ENCODE measurements at places on chromosomes 6 and 20. TPM values are rescaled to one million over a fixed set of nuclear protein-coding genes. Genes with fewer than 3 reads are reported as not detected.

The LY86 gene
- 1.1 TPM for total RNA-seq

DNA sequence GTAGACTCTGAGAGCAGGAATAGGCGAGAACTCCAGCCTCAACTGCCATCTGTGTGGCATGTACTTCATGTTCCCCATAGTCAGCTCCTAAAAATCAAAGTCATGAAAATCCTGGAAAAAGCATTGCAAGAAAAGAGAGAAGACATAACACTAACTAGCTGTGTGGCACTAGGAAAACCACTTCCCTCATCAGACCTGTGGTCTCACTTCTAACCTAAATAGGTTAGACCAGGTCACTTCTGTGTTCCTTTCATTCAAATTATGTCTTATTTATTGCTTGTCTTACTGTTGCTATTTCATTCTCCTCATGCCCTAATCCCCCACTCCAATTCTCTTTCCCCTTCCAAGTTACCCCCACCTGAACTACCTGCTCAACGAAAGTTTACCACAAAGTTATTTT is 70.2 kb downstream of the TNFRSF21 start:
- no peak for DNase-seq

DNA sequence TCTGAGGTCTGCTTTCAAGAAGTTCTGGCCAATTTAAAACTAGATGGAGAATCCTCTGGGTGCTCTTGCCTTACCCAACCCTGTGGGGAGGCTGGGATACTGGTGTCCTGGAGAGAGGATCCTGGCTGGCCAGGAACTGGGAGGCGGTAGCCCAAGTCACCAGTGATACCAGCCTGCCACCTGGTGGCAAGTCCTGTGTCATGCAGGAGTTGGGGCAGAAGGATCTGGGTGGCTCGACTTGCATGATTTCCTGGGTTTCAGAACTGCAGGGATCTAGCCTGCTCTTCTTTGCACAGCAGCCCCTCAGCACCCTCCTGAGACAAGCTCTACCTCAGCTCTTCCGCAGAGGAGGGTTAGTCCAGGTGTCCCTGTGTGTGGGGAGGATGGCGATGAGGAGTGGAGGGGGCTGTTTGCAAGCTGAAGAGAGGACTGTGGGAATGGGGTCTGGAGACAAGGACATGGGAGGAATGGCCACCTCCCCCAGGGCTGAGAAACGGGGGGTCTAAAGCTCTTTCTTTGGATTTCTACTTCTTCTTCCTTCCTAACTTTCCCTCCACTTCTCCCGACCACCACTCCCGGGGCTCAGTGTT is 4.2 kb downstream of the KCNK17 start:
- peak; percentile 81 for DNase-seq

DNA sequence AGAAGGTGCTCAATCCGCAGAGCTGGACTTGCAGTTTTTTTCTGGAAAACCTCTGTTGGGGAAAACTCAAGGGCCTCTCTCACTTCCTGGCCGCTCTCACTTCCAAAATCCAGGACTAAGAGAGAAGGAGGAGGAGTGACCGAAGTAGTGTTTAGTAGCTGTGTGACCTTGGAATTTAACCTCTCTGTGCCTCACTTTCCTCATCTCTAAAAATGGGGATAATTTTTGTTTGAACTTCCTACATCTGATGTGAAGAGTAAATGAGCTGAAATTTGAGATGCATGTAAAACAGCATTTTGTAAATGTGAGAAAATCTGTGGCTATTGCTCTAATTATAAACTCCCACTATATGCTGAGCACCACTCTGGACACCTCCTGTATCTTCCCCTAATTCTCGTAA is 5.1 kb downstream of the SLC13A3 start:
- no peak for DNase-seq

The RIPPLY2 gene
- not detected for total RNA-seq

- DNase-seq = no peak
Observed at GRCh38 chr6:44228433-44228832, 5.0 kb downstream of the SLC29A1 start.

The FGD2 gene
- total RNA-seq = 7.9 TPM

DNA sequence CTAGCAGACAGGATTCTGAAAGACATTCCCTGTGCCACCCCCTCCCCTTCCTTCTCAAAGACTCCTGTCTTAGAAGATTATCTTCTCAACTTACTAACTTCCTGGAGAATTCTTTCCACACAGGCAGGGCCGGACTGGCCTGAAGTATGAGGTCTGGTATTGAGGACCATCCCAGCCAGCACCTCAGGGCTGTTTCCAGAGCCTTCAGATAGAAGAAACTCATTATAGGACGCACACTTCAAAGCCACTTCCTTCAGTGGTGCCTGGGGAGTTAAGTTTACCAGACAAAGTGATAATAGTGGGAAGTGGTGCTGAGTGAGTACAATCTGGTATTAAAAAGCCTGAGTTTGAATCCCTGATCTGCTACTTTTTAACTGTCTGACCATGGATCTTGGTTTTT is 15.6 kb downstream of the KCNS1 start:
- DNase-seq = no peak

Data from Right ventricle myocardium inferior (tissue), 1 donor.